ENCODE measurements at places on chromosomes 3 and 15.

DNA sequence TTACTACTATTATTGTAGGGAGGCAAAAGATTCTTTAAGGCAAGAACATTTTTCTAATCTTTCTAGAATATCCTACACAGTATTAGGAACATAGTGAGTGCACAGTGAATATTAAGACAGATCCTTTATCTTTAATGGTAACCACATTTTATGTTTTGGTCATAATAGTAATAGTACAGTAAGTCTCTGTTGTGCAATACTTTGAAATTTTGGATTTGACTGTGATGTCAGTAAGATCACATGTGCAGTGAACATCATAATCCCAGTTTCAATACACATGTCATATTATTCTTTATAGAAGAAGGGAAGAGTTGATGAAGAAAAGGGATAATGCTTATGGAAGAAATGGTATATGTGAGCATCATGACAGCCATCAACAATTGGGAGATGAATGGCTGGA lies 10.7 kb downstream of the STT3B start:
- DNase-seq: peak; percentile 26

DNA sequence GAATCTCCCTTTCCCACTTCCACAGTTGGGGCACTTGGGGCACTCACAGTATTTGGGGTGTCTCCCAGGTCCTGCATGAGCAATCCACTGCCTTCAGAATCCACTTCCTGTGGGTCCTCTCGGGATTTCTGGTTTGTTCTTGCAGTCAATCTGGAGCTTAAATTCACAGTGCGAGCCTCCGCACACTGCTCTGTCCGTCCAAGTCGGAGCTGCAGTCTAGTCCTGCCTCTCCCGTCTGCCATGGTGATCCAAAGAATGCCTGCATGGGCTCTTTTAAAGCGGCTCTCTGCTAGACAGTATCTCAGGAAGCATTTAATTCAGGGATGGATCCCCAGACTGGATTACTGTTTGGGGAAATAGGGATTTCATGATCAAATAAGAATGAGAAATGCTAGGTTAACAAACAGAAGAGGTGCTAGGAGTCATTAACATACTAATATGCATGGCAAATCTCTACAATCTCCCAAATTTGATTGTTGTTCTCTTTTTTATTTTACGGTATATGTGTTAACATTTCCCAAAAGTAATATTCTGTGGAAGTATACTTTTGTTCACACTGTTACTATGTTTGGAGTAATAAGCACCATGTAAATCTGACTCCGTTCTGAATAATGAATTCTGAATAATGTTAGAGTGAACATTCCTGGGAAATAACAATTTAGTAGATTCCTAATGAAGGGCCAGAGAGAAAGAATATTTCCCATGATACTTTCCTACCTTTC lies 142.5 kb downstream of the HCN4 start:
- peak; percentile 29 for DNase-seq

- peak; percentile 59 for DNase-seq
Measured at GRCh38 chr3:42654331-42655201, 1.1 kb downstream of the ZBTB47 start.

- DNase-seq: peak; percentile 49
Measured at GRCh38 chr15:44713006-44713966, 2.0 kb downstream of the B2M start.

DNA sequence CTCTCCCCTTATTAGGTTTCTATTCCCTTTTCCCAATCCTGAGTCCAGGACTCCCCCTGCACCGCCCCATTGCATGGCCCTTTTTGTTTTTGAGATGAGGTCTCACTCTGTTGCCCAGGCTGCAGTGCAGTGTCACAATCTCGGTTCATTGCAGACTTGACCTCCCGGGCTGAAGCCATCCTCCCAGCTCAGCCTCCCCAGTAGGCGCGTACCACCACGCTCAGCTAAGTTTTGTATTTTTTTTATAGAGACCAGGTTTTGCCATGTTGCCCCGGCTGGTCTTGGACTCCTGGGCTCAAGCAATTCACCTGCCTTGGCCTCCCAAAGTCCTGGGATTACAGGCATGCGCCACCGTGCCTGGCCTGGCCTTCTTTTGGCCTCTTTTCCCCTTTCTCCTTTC lies 29.3 kb downstream of the PDIA5 start:
- no peak for DNase-seq

GRCh38 chr15:81575436-81576123 lies 201.6 kb upstream of the TMC3 start:
- peak; percentile 11 for DNase-seq

Measured in fibroblast of upper back skin (primary cell).